ENCODE measurements at places on chromosomes 6 and 20.

GRCh38 chr20:37703035-37703845 lies 9.4 kb downstream of the CTNNBL1 start:
- DNase-seq, result no peak

GRCh38 chr6:158409451-158409850 lies 97.2 kb downstream of the TULP4 start:
- no peak for DNase-seq

GRCh38 chr6:296151-297122 lies 4.2 kb downstream of the DUSP22 start:
- no peak for DNase-seq

DNA sequence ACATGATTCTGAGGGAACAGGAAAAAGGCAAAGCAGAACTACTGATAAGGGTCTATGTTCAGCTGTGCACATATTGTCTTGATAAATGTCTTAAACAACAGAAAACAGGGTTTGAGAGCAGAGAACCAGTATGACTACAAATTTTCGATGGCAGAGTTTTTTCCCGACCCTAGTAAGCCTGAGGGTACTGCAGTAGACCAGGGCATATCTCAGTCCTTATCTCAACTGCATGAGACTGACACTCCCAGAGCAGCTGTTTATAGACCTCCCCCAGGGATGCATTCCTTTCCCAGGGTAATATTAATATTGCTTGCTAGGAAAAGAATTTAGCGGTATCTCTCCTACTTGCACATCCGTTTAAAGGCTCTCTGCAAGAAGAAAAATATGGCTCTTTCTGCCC lies 1176.8 kb upstream of the ADGRB3 start:
- no peak for DNase-seq

- no peak for DNase-seq
Observed at GRCh38 chr20:21022925-21023324, 83.2 kb downstream of the LINC00237 start.

GRCh38 chr6:142008781-142009180 lies 123.9 kb upstream of the GJE1 start:
- no peak for DNase-seq

DNA sequence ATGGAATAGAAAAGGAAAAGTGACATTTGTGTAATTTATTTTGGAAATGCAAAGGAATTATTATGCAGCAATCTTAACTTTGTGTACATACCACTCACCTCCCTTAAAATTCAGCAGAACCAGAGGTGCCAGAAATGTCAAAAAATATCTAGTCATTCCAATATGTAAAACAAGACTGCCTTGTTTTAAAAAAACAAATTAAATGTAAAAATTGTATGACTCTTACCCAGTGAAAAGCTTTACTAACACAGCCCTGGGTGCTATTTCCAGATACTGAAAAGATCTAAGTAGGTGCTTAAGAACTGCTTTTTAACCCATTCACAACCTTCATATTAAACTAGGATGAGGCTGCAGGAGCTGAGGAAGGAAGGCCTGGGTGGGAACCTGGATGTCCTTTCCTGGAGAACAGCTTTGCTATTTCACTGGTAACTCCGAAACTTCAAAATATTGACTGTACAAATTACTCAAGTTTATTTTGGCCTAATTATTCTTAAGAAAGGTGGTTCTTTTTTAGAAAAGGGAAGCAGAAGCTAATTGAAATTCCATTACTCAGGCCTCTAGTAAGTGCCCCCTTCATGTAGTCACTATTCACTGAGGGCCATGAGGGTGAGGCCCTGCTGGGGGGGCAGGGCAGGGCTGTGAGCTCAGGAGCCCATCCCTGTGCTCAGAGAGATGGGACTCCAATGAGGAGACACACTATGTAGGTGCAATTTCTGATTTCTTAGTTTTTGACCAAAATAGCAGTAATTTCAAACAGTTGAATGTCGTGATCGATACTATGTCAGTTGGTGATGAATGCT lies 139.6 kb downstream of the MAP3K4 start:
- no peak for DNase-seq

DNA sequence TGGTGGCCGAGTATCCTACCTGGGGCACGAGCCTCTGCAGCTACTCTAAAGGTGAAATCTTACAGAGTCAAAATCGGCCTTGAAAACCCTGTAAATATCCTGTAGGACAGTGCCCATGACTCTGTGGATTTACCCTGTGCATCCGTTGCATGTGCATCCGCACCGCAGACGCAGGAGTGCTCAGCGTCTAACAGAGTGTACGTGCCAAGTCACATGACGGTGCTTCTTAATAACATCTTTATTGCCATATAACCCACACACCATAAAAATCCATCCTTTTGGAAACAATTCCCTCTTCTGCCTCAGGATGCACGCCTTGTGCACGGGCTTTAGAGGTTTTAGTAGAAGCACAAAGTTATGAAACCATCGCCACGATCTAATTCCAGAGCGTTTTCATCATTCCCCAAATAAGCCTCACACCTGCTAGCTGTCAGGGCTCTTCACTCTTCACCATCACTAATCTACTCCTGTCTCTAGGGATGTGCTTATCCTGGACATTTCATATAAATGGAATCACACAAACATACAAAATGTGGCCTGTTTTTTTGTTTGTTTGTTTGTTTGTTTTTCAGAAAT lies 384.5 kb upstream of the SULF2 start:
- no peak for DNase-seq

DNA sequence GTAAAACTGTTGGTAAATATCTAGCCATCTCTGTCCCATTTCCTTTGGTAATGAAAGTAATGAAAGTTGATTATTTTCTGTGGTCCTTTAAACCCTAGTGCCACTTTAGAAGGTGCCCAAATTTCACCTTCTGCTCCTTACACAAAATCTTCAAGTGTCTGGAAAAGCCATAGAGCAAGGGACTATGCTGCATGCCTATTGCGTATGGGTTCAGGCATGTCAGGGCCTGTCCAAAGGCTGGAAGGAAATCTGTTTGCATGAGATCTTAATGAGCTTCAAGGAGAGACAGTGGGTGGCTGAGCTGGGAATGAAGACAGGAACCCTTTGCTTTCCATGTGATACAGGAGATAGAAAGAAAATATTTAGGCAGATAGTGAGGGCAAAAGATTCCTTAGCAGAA lies 66.6 kb upstream of the CCN6 start:
- no peak for DNase-seq

DNA sequence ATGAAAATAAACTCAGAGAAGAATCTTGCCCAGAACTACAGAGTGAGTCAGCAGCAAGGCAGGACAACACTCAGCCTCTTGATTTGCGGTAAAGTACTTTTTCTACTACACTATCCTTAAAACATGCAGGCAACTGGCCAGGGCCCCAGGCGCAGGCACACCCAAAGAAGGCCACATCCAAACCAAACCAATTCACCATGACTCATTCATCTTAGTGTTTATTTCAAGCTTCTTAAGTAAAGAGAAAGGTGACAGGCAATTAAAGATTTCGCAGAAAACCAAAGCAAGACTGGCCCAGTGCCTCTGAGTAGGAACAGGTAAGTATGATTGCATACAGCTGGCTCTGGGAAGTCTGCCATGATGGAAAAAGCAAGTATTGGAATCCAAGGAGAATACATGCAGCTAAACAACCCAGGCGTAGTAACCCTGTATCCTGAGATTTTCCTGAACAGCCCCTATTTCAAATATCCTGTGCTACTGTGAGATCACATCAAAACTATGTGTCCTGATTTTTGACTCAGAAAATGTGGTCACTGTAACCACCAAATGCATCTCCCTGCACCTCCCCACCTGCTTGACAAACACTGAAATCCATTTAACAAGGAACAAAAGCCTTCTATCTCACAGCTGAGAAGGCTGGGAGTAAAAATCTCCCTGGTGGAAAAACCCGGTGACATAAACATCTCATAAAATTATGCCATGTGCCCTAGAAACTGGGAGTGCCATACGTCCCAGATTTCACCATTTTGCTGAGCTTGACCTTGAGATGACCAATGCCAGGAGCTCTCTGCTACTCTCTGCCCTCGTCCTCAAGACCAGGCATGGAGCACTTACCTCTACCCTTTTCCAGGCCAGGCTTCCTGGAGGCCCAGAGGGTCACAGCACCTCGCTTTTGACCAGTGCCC lies 12.4 kb downstream of the WFDC3 start:
- DNase-seq, result no peak

DNA sequence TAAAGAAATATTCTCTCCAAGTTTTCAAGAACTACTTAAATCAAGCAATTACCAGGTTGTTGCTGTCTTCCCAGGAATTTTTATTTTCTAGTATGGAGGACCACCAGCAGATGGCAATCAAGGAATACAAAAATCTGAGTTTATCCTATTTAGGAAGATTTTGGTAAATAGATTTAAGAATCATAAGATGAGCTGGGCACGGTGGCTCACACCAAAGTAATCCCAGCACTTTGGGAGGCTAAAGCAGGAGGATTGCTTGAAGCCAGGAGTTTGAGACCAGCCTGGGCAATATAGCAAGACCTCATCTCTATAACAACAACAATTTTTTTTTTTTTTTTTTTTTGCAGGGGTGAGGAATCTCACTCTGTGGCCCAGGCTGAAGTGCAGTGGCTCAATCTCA lies 19.3 kb upstream of the SEC63 start:
- DNase-seq, result no peak

DNA sequence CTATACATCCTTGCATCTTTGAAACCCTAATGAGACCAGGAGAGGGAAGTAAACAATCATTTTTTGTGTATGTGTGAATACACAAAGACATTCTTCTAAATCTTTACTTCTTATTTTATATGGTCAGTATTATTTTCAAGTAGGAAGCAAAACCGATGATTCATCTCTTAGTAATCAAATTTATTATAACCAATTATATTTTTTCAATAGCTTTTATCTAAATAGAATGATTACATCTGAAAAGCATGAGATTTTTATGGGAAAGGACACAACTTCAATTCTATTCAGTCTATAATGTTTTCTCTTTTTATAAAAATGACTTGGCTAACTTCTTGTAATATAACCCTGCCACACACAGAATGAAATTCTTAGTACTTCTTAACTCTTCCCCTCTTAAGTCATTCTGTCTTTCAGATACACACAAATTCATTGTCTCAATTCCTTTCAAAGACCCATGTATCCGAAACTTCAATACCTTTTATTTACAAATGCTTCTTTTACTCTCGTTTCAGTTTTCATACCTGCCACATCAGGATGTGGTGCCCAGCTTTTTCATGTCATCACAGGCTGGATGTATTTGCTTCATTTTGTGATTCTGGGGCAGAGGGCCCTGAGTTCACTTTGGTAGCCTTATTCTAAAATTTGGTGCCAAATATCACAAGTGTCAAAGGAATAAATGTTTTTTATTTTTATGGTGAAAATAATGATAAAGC lies 227.0 kb downstream of the PHF3 start:
- no peak for DNase-seq

GRCh38 chr6:54107470-54108090 lies 3.7 kb upstream of the MLIP start:
- DNase-seq, result no peak

- no peak for DNase-seq
Observed at GRCh38 chr6:145842693-145843546, 28.3 kb upstream of the FBXO30 start.

DNA sequence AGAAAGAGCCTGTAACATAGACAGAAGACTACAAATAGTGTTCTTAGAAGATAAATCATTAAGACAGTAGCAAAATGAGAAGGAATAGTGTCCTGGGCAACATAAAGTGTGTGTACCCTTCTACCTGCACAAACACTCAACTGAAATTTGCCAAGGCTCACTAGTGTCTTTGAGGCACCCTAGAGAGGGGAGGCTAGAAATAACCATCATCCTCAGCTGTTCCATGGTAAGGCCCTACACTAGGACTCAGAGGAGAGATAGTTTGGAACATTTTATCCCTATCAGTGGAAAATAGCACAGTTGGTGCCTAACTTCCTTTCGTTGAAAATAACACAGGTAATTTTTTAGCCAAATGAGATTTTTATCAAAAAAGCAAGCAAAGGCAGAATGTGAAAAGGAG lies 230.7 kb downstream of the LAMA2 start:
- no peak for DNase-seq
